ENCODE measurements at places on chromosomes 11 and 22.

- no peak overlapping the region for H3K27ac ChIP-seq
- no peaks in the 10 kb centered on the region for H3K4me1 ChIP-seq
- no peak overlapping the region for H3K4me3 ChIP-seq
- H3K36me3 ChIP-seq: no peaks in the 10 kb centered on the region
Observed at GRCh38 chr11:126518071-126518971, 162.8 kb downstream of the ST3GAL4 start.

DNA sequence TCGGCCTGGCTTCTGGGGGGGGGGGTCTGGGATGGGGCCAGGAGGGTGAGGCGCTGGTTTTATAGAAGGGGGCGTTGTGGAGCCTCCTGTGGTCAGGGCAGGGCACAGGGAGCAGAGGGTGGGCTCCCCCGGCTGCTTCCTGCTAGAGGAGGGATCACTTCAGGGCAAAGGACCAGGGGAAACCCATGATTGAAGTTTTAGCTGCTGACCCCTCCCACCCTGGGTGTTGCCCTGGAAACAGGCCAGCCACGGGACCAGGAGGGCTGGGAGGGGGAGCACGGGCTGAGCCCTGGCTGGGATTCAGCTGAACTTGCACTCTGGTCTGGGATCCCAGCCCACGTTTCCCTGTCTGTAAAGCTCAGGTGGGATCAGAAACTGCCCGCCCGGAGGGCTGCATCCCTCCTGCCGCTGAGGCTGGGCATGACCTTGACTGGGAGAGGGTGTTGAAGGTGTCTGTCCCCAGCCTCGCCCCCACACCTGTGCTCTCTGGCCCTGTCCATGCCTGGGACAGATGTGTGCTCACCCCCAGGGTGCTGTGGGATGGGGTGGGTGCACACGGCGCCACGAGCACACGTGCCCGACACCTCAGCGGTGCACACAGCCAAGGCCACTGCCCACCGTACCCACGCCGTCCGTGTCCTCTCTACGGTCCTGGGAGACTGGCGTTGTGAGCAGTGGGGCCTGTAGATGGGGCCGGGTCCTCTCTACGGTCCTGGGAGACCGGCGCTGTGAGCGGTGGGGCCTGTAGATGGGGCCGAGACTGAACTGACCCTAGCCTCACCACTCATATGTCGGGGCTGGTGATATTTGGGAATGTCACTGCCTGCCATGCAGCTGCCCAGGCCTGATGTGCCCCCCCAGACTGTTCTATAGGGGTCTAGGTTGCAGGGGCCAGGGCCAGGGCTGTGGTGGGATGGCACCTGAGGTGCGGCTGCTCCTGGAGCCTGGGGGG lies 2.3 kb downstream of the TSPAN4 start:
- peak overlapping the region; percentile 67 for H3K27ac ChIP-seq
- H3K36me3 ChIP-seq: peaks cover 2% of the 10 kb centered on the region
- H3K4me1 ChIP-seq: peaks cover 31% of the 10 kb centered on the region
- no peaks in the 10 kb centered on the region for H3K27me3 ChIP-seq
- peak overlapping the region; percentile 76 for H3K4me3 ChIP-seq

GRCh38 chr11:123525511-123525918 lies 95.4 kb downstream of the GRAMD1B start:
- H3K27me3 ChIP-seq: no peaks in the 10 kb centered on the region
- no peak overlapping the region for H3K4me3 ChIP-seq
- peaks cover 17% of the 10 kb centered on the region for H3K4me1 ChIP-seq
- H3K27ac ChIP-seq: no peak overlapping the region
- H3K36me3 ChIP-seq: no peaks in the 10 kb centered on the region

DNA sequence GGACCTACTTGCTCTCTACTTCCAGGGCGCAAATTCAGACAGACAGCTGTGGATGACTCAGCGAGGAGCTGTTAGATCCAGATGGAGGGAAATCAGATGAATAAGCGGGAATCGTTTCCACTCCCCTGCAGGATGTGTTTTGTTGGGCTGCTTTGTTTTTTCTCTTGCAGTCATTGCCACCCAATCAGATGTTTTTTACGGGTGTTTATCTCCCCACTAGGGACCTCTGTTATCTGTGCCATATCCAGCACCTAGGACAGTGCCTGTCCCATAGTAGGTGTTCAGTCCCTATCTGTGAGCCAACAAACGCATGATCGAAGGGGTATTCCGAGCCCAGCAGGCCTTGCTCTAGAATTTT lies 51.1 kb upstream of the PARVG start:
- no peaks in the 10 kb centered on the region for H3K4me1 ChIP-seq
- no peaks in the 10 kb centered on the region for H3K36me3 ChIP-seq
- H3K27ac ChIP-seq: no peak overlapping the region
- H3K4me3 ChIP-seq: no peak overlapping the region
- H3K27me3 ChIP-seq: no peaks in the 10 kb centered on the region

DNA sequence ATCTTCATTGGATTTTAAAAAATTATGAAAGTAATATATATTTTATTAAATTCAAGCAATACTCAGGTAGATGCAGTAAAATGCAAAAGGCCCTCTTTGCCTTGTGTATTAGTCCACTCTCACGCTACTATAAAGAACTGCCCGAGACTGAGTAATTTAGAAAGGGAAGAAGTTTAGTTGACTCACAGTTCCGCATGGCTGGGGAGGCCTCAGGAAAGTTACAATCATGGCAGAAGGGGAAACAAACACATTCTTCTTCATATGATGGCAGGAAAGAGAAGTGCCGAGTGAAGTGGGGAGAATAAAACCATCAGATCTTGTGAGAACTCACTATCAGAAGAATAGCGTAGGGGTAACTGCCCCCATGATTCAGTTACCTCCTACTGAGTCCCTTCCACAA lies 130.8 kb downstream of the HIPK3 start:
- no peak overlapping the region for H3K4me3 ChIP-seq
- no peaks in the 10 kb centered on the region for H3K36me3 ChIP-seq
- no peaks in the 10 kb centered on the region for H3K27me3 ChIP-seq
- no peak overlapping the region for H3K27ac ChIP-seq
- H3K4me1 ChIP-seq: no peaks in the 10 kb centered on the region

DNA sequence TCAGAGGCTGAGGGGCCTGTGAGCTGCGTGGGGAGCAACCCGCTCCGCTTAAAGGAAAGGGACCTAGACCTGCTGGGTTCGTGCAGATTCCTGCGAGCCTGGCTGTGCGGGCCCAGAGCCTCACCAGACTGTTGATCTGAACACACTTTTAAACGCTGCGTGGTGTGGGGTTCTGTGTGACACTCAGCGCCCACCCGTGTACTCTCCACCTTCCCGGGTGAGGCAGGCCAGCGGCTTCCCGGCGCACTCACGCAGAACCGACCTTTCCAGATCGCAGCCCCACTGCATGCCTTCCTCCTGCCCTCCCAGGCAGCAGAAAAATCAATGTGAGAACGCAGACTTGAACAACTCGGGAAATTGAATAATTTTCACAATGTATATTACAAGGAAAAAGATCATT lies 388.6 kb downstream of the TBC1D22A start:
- H3K27me3 ChIP-seq: no peaks in the 10 kb centered on the region
- H3K4me1 ChIP-seq: no peaks in the 10 kb centered on the region
- no peak overlapping the region for H3K27ac ChIP-seq

DNA sequence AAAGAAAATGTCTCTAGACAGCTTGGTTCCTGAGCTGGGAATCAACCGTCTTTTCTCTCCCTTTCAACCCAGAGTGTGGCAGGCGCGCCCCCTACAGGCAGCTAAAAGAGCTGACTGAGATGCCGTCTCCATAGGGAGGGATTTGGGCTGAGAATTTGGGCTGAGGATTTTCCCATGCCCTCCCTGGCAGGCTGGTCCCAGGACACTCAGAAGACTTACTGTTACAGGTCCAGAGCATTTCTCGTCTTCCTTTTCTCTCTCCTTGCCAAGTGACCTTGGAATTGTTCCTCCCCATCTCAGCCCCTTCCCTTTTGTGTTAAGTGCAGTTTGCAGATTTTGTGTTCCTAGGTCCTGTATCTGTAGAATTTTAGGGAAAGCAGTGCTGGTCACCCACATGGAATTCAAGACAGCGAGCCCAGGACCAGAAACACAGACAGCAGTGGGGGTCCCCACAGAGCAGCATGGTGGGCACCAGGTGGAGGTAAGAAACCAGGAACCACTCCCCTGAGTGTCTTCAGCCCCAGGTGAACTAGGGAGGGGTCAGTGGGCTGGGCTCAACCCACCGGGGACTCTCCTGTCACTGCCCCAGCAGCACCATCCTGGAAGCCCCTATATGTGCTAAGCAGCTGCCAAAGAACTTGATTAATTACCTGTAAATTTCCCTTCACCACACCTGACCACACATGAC lies 9.9 kb upstream of the IGLL5 start:
- DNase-seq: peak; percentile 89
- no peak overlapping the region for H3K27ac ChIP-seq
- H3K4me1 ChIP-seq: no peaks in the 10 kb centered on the region

- no peak overlapping the region for H3K27ac ChIP-seq
- no peak overlapping the region for H3K4me3 ChIP-seq
- H3K4me1 ChIP-seq: peaks cover 13% of the 10 kb centered on the region
Observed at GRCh38 chr11:68352591-68352990, 40.2 kb downstream of the LRP5 start.
